ENCODE measurements at places on chromosomes 12 and 14.

DNA sequence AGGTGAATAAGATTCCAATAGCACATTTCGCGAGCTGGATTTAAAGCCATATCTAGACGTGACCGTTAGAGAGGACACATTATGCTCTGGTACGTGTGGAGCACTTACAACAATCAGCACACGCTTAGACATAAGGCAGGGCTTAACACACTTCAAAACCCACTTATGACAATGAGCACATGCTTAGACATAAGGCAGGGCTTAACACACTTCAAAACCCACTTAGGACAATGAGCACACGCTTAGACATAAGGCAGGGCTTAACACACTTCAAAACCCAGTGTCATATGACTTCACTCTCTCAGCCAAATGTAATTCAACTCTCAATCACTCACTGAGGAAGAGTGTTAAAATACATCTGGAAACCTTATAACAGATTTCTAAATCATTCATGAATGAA is 11.2 kb upstream of the PLD4 start:
- no peak for DNase-seq

GRCh38 chr14:24870949-24871701 is 178.8 kb downstream of the STXBP6 start:
- DNase-seq: no peak

DNA sequence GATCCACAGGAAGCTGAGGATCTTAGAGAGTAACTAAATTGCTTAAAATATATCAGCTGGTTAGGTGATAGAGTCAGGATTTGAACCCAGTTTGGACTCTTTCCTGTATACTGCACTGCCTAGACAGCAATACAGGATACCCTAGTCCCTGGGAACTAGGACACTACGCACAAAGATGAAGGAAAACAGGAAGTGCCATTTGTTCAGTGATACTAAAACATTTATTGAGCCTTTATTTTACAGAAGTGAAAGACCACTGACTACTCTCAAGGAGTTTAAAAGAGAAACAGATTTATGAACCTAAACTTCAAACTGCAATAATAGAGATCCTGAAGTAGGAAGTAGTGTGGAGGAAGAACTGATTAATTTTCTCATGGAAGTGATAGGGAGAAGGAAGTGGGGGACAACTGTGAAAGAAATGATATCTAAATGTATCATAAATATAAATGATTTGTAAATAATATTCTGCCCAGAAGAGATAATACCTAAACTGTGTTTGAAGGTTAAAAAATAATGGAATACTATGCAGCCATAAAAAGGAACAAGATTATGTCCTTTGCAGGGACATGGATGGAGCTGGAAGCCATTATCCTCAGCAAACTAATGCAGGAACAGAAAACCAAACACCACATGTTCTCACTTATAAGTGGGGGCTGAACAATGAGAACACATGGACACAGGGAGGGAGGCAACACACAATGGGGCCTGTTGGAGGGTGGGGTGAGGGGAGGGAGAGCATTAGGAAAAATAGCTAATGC is 18.2 kb downstream of the MSRB3 start:
- DNase-seq: no peak

- DNase-seq: no peak
These were observed at the start of gene SH2B3 for GRCh38 chr12:111405859-111406473. Gene SH2B3, plus strand, starts transcription at chr12:111405923. Its CDS starts 12,223 bp downstream, at chr12:111418146.

DNA sequence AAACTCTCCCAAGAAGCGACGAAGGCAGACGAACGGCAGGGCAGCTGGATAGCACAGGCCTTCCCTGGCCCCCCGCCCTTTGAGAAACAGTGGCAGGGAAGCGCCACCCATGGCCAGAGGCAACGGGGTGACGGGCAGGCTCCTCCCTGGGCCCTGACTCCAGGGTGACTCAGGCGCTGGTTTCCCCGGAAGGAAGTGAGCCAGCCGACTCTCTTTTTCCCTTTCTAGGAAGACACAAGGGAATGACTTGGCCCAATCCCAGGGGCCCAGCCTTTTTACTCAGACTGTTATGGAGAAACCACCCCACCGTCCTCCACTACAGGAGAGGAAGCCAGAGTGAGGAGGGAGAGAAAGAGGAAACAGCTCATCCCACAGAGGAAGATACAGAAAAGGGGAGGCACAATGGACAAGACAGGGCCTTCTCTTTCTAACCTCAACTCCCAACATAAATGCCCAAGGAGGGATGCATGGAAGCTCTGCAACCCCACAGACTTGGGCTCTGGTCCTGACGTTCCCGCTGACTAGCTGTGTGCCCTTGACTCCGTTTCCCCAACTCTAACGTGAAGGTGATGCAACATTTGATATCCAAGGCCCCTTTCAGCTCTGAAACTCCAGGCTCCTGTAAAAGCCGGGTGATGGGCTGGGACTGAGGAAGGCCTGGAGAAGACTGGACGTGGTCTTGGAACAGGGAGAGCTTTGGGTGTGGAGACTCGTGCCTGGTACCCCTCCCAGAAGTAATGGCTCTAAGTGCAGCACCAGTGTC is 27.9 kb downstream of the ACTN1 start:
- no peak for DNase-seq

- no peak for DNase-seq
These were observed 78.6 kb downstream of the IFNG-AS1 start for GRCh38 chr12:68067762-68068376.

DNA sequence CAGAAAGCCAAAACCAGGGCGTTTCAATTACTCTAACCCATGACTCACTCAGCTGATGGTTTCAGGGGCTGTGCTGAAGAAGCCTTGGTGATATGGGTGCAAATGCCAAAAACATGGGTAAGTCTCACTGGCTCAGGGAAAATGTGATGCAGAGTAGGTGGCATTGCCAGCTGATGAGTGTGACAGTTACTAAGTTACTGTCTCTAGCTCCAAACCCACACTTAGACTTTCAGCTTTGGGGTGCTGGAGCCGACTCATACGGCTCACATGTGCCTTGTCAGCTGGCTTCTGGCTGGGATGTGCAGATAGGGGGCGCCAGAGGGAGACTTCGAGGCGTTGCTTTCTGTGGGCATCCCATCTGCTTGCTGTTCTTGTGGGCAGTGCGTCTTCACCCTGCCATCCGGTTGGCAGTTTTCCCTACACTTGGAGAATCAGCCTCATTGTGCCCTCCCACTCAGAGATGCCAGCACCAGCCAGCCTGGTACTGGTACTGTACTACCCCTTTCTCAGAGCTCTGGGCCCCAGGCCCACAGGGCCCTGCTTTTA is 11.1 kb upstream of the KRT7 start:
- peak; percentile 20 for DNase-seq

DNA sequence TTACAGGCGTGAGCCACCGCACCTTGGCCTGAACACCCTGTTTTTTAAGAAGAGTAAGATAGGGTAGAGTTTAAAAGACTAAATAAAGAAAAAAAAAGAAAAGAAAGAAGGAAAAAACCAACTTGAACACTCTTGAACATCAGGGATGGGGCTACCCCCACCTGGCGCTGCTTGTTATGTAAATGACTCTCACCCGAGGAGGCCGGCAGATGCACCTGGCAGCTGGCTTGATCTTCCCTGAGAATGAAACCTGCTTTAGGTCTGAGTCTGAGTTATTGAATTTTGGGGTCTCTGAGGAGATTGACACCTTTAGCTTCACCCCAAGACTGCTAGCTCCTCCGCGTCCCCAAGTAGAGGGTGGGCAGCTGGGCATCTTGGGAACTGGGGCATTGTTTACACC is 15.5 kb upstream of the MEG3 start:
- DNase-seq: no peak

DNA sequence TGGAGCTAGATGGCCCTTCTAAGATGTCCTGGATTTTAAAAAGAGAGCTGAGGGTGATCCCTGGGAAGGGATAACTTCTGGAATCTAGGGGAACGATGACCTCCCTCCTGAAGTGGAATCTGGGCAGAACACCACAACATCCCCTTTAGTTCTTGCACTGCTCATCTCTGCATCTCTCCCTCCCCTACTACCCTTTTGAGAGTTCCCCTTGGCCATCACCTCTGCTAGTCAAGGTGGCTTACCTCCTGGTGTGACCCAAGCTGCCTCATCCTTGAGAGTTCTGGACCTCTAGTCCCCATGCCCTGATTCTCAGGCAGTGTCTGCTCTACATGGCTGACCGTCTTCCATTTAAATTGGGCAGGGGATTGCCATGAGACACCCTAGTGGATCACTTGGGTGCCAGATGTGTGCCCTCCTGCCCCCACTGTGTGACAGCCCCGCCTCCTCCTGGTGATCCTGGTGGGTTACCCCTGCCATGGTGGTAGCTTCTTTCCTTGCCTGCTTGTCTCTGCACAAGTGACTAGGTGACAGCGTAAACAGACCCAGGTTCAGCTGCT is 216.4 kb downstream of the PCNX1 start:
- no peak for DNase-seq

DNA sequence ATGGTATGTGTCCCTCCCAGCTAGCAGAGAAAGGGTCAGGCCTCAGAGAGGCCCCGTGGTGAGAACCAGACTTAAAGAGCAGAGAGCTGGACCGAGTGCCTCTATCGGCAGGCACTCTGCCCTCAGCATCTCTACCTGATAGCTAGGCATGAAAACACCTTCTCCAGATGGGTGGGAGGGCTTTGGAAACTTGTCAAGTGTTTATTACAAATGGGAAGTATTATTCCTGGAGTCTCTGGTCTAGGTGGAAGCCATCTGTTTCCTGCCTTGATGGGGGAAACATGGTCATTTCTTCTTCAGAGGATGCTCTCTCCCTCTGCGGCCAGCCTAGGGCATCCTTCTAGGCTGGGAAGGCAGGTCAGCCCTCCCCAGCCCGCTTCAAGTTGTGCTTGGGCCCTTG is 2.3 kb downstream of the TMEM63C start:
- no peak for DNase-seq

- peak; percentile 67 for DNase-seq
These were observed 18.9 kb upstream of the SMUG1 start for GRCh38 chr12:54207539-54208294.

DNA sequence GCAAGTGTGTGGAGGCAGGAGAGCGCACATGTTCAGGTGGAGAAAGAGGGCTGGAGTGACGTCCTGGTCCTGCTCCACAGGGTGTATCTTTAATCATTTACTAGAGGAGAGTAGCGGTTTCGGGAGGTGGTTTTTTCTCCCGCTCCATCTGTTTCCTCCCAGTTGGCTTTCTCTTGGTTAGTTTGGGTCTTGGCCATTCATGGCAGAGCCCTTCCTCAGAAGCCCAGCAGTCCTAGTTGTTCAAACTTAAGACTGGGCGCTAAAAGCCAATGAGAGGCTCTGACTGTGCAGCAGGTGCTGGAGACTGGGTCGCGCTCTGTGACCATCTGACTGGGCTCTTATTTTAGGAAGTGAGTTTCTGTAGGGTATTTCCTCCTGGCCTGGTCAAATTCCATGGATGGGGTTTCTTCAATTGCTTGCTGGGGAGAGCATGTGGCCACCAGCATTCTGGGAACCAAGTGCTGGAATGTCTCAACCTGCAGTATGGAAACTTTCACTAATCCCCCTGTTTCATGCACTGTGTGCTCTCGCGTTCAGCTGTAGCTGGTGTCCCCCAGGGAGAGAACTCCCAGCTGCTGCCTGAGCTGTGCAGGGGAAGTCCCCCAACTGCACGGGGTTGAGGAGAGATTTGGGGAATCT is 27.4 kb upstream of the TSPAN9 start:
- DNase-seq: no peak

- peak; percentile 57 for DNase-seq
These were observed at the start of gene LTB4R for GRCh38 chr14:24310646-24311604. Gene LTB4R, plus strand, starts transcription at chr14:24311502. Its CDS starts 4,150 bp downstream, at chr14:24315652.

DNA sequence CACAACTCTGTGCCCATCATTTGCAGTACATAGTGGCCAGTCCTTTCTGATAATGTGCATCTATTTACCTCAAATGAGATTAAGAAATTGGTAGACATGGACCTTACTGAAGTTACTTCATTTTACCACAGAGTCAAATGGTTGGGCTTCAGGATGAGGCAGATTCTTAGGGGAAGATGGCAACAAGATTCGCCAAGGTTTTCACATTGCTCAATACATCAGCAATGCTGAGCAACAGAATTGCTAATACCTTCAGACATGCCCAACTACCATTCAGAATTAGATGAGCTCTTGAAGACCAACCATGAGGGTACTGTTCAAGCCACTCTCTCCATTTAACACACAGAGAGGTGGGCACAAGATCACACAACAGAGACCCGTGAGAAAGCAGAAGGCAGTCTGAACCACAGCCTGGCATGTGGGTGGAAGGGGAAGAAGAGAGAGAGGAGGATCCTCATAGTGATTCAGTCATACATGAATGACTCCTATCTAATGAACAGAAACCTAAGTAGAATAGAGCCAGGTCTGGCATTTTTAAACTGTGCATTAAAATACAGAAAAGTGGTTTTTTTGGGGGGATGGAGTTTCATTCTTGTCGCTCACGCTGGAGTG is 28.5 kb downstream of the CPM start:
- no peak for DNase-seq

GRCh38 chr12:53325511-53326061 is 4.2 kb upstream of the AAAS start:
- DNase-seq: no peak

GRCh38 chr12:49796606-49797448 is 31.4 kb downstream of the NCKAP5L start:
- DNase-seq: no peak

DNA sequence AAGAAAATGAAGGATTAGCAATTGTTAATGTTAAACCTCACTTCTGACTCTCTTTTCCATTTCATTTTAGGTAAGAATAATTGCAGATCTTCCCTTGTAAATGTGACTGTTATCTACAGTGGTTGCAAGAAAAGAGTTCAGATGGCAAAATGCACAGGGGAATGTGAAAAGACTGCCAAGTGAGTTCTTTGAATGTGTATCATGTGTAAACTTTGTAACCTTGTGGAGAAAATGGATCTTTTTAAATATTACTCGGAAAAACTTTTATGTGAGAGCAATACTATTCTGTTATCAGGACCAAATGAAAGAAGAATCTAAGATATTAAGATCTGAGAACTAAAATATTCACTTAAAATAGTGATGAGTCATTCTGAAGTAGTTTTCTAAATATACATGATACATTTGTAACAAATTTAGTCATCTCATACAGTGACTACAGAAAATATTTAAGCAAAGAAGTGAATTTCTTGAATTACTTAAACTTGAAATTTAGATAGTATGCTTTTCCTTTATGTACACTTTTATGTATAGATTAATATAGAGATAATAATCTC is 122.5 kb upstream of the CNTN1 start:
- DNase-seq: no peak

DNA sequence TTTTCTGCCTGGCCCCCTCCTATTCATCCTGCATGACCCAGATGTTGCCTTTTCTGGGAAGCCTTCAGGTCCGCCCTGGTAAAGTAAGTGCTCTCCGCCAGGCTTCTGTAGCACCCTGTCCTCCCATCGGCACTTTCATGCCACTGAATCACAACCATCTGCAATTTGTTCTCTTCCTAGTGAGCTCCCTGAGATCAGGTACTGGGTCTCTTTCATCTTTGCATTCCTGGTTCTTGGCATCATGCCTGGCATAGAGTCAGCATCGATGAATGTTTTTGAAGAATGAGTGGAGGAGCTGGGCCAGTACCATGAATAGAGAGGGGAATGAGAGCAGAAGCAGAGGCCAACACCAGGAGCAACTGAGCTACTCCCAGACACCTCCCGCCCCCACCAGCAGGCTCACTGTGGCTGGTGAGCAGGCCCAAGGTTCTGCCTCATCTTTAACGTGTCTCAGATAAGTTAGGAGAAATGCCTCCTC is 13.1 kb downstream of the ZDHHC22 start:
- DNase-seq: no peak

DNA sequence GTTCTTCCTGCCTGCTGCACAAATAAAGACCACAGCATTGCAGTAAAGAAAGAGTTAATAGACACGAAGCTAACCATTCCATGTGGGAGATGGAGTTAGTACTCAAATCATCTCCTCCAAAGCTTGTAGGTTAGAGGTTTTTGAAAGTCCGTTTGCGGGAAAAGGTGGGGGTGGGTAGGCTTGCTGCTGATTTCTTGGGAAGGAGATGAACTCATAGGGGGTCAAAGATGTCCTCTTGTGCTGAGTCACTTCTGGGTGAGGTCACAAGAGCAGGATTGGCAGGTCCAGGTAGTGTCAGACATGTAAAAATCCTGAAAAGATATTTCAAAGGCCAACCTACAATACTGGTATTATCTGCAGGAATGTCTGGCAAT is 66.4 kb downstream of the PTHLH start:
- DNase-seq: no peak
